ENCODE measurements at places on chromosomes 11 and 22.
A peak's percentile ranks its signal among the peaks of the same experiment; 100 is the strongest.

DNA sequence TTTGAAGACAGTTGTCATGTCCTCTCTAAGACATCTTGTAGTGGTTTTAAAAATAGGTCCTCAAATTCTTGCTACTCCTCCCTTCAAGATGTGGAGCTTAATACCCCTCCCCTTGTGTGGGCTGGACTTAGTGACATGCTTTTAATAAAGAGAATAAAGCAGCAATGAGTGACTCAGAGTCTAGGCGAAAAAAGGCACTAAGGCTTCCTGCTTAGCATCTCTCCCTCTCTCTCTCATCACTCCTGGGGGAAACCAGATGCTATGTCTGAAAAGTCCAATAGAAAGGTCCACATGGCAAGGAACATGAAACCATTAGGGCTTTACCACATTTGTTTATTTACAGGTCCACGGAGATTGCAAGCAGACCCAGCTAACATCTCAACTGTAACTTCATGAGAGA is 11.7 kb downstream of the SERGEF start:
- no peak for DNase-seq

DNA sequence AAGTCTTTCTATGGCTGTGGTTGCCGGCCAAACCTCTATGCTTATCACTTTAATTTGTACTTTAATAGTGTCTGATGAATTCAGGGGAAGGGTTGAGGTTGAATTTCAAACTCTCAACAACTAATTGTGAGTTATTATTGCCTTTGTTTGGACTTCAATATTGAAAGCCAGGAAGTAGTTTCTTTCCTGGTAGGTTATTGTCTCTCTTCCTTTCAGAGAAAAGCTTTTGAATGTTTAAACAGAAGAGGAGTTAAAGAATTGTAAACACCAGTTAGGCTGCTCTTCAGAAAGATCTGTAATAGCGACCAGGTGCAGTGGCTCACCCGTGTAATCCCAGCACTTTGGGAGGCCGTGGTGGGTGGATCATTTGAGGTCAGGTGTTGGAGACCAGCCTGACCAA is 22.2 kb downstream of the NNMT start:
- DNase-seq: no peak

- DNase-seq: no peak
Measured at GRCh38 chr11:30326114-30326778, 3.3 kb downstream of the ARL14EP start.

GRCh38 chr11:12518606-12519385 is 141.4 kb downstream of the PARVA start:
- no peak for DNase-seq

- no peak for DNase-seq
Measured at GRCh38 chr22:19604711-19605268, 80.6 kb upstream of the CLDN5 start.

DNA sequence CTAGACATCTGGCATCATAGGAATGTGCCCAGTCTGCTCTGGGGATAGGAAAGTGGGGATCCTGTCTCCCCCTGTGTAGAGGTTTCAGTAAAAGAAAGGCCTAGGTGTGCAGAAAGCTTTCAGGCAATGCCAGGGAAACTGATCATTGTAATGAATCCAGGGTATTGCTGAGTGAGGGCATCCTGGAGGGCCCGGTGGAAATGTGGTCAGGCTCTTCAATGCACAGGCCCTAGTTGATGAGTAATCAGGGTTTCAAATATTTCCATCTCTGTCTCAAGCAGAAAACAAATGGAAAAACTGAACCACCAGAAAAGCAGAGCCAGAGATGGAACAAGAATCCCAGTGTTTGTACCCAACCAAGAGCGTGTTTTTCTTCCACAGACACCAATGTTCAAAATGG is 2.0 kb downstream of the CD3E start:
- no peak for DNase-seq

DNA sequence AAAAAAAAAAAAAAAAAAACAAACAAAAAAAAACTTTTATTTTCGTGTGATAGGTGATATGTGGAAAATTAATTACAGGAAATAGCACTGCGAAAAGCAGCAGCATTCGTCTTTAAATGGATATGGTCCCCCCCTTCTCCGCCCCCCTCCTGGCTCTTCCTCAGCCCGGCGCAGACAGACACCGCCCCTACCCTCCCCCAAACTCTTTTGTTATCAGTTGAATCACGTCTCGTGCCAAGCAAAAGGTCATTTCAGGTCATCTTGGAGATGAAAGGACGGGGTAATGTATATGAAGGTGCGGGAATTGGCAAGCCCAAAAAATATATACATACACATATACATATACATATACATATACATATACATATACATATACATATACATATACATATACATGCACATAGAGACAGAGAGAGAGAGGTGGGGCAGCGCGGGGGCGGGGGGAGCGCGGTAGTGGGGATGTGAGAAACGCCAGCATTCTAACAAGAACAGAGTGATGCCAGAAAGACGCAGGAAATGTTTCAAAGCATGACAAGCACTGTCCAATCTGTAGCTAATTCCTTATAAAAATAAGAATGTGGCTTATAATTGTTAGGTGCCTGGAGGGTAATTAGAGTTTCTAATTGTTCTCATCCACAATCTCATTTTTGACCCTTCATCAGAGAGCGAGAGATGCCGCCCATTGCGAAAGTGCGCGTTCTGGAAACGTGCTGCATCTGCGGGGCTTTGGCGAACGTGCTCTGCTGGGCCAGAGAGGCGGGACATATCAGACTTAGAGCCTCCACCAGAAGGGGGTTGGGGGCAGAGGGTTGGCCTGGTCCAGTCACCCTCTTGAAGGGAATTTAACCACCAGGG is 214.5 kb upstream of the UBASH3B start:
- peak; percentile 77 for DNase-seq

Measured in endodermal cell (in vitro differentiated cells).